Effector memory CD8-positive, alpha-beta T cell (primary cell): ENCODE measurements at places on chromosomes 5 and 9.

GRCh38 chr5:7010591-7010990 lies 297.4 kb downstream of the TENT4A start:
- DNase-seq: no peak

DNA sequence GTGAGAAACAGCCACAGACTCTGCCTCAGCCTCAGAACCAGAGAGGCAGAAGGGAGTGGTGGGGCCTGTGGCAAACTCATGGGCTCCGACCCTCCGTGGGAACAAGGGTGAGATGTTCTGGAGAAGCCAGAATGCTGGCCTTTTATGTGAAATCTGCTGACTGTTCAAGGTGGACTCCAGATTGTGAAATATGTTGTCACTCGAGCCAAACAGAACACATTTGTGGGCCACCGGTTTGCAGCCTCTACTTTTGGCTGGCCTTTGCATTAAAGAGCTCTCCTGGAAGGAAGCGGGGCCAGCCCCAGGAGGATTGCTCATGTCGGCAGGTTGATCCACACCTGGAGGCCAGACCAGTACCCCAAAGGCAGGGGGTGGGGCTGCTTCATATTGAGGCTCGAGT lies 62.4 kb downstream of the ERGIC1 start:
- DNase-seq: no peak

DNA sequence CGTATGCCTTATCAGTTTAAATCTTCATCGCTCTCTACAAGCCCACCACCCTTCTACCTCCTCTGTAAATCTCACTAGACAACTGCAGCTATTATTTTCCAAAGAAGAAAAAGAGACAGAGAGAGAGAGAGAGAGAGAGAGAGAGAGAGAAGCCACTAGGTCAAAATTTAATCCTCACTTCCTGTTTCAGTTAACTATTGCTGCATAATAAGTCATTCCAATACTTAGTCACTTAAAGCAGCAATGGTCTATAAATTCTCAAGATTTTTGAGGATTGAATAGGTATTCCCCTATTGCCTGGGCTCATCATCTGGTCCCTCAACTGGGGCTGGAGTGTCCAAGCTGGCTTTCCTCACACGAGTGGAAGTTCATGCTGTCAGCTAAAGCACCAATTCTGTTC lies 68.8 kb downstream of the ITGA1 start:
- no peak for DNase-seq

GRCh38 chr5:35331956-35332950 lies 102.0 kb upstream of the PRLR start:
- no peak for DNase-seq

DNA sequence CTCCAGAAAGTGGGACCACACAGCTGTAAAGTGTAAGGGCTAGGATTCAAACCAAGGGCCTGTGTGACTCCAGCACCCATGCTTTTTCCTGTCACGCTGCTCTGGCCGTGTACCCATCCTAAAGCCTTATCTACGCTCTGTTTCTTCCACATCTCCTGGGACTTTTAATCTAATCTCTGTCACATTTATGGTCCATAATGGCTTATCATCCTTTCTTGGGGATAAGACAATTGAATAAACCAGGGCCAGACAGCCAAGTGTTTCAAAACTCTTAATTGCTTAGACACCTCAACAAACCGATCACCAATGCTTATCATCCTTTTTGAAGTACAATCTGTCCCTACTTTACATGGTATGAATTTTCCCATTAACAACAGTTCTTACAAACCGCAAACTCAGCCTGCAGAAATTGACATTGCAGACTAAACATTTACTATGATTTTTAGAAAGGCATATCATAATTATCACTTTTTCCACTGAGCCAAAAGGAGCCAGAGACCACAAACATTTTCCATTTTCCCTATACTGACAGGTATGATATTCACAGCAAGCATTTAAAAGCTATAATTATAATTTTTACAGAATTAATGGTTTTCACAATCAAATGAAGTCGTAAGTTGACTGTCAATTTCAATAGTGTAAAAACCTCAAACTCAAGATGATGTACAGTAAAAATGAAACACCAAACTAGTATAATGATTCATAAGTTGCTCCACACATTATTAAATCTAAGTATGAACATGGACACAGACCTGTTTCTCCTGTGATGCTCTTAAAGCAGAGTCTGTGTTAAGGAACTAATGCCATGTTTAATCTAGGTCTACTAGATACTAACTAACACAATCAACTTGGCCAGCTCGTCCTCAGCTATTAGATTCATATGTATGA lies 99.5 kb downstream of the FBXW11 start:
- no peak for DNase-seq

- DNase-seq: no peak
Observed at GRCh38 chr9:70468291-70468690, 53.8 kb upstream of the KLF9 start.

DNA sequence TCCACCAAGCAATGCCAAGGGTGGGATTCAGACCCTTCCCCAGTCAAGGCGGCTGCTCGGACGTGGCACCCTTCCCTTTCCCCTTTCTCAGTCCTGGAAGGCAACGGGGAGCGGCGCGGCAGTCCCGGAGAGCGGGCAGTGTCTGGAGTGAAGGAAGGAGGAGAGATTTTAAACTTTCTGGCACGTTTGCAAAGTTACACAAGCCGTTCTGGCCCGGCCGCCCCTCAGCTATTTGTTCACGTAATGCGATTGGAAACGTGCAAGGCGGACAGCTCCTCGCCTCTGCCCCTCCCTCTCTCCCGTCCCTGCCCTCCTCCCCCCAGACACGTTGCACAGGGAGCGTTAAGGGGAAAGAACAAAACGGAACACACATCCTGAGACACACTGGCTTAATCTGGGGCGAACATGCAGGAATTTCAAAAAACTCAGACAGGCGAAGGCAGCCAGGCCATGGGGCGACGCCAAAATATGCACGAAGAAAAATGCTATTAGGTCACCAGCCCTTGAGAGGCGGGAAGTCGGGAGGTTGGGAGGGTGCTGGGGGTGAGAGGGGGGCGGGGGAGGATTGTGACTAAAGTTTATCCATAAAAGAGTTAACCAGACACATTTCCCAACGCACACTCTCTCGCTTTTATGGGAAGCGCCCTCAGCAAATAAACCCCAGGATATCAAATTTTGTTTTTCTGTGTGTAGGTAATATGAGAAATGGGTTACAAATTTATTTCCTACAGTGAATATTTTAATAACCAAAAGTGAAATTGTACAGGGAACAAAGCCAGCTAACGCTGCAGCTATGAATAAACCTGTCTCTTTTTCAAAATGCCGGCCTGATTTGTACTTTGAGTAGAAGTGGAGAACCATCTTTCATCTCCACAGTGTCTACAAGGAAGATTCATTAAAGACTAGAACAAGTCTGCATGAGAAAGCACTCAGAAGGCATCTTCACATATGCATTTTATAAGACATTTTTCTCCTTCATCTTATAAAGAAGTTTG lies at the start of gene LOX:
LOX (minus strand) TSS at position 144 of the 995 bp plus-strand sequence. CDS start 274 bp downstream, outside the sequence.
- DNase-seq: no peak

GRCh38 chr9:135919318-135919890 lies 12.1 kb upstream of the CAMSAP1 start:
- DNase-seq: no peak

- DNase-seq: no peak
Observed at GRCh38 chr9:20395651-20396050, 226.6 kb downstream of the MLLT3 start.

- DNase-seq: no peak
Observed at GRCh38 chr5:65078331-65078730, 309.6 kb downstream of the CWC27 start.

GRCh38 chr9:92522983-92523970 lies 12.5 kb downstream of the ECM2 start:
- no peak for DNase-seq

- DNase-seq: no peak
Observed at GRCh38 chr5:177537389-177538361, 16.7 kb downstream of the FAM193B start.

GRCh38 chr9:109536859-109537258 lies 38.8 kb upstream of the PTPN3 start:
- DNase-seq: no peak

DNA sequence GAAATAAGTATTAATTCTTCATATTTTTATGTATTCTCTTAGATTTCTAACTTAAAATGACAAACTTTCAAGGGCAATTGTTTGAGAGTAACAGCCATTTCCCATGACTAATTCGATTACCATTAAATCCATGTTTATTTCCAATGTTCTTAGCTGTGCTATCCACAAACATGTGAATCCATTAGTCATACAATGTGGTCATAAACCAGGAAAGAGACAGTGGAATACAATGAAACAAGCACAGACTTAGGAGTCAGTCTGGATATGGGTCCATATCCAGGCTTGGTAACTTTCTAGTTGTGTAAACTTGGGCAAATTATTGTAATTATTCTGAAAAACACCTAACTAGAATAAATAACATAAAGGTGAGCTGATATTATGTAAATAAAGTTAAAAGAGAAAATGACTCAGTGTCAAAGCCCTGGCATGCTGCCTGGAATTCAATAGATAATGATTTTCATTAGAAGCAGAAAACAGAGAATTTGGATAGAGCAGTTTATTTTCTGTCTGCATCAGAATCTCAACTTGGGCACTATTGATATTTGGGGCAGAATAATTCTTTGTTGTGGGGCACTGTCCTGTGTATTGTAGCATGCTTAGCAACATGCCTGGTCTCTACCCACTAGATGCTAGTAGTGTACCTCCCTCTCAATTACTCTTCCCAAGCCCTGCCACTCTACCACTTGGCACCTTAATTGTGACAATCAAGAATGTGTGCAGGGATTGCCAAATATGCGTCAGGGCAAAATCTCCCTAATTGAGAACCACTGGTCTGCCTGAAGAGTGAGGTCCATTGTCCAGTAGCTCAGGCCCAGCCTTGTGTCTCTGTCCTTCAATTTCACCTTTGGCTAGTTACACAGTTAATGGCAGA lies 44.7 kb upstream of the SLC27A6 start:
- DNase-seq: no peak

DNA sequence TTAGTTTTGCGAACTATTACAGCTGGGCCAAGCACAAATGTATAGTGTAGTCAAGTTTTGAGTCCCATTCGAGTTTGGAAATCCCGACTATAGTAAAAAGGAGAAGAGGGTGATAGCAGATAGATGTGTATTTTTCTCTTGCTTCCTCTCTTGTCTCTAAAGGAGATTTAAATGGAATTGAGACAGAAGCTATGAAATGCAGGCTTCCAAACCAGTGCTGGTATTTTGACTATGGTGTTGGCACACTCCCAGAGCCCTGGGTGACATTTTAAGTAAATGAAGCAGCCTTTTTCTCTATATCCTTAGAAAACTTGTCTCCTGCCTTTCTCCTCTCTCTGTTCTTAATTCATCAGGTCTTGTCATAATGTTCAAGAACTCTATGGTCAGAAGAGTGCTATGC lies 17.7 kb upstream of the AUH start:
- no peak for DNase-seq

DNA sequence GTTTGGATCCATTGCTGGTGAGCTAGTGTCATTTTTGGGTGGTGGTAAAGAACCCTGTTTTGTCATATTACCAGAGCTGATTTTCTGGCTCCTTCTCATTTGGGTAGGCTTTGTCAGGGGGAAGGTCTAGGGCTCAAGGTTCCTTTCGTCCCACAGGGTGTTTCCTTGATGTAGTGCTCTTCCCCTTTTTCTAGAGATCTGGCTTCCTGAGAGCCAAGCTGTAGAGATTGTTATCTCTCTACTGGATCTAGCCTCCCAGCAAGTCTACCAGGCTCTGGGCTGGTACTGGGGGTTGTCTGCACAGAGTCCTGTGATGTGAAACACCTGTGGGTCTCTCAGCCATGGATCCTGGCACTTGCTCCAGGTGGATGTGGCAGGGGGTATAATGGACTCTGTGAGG lies 145.9 kb downstream of the HINT1 start:
- no peak for DNase-seq

GRCh38 chr5:53262348-53262970 lies 152.9 kb upstream of the MOCS2 start:
- no peak for DNase-seq

DNA sequence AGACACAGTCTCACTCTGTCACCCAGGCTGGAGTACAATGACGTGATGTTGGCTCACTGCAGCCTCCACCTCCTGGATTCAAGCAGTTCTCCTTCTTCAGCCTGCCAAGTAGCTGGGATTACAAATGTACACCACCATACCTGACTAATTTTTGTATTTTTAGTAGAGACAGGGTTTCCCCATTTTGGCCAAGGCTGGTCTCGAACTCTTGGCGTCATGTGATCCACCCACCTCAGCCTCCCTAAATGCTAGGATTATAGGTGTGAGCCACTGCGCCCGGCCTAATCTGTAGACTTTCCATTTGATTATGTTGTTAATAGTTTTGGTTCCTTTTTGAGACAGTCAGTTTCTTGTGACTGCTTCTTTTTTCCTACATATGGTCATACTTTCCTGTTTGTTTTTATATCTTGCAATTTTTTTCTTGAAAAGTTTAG lies 31.0 kb downstream of the MTREX start:
- DNase-seq: no peak

DNA sequence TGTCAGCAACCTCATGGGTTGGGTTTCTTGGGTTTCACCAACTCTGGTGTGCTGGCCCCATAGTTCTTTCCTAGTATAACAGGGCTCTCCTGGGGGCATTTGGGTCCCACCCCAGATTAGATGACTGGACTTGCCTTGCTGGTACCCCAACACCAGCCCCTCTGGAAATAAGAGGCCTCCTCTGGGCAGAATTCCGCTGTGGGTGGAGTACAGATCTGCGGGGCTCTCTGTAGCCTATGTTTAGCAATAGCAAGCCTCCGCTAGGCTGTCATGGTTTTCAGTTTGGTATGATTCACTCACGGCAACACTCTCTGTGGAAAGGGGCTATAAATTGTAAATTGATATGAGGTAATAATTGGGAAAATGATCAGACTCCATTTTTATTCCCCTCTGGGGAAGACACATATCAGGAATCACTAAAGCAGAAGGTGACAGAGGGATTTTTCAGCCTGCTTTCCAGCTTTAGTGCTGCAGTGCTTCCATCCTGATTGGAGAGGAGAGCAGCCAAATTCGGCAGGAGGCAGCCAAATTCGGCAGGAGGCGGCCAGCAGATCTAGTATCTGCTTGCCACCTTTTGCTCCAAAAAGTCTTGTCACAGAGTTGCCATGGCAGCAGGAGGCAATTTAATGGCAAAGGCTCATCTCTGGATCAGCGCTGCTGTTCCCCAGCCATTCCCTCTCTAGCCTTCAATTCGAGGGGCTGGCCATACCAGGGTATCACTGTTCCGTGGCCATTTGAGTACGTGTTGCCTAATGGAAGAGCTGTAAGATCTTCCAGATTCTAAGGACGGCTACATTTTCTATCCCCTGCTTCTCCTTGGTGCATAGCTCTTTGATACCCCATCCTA lies 84.6 kb downstream of the SLC44A1 start:
- DNase-seq: no peak

- no peak for DNase-seq
Observed at GRCh38 chr9:135512241-135512603, 9.0 kb upstream of the LCN1 start.

DNA sequence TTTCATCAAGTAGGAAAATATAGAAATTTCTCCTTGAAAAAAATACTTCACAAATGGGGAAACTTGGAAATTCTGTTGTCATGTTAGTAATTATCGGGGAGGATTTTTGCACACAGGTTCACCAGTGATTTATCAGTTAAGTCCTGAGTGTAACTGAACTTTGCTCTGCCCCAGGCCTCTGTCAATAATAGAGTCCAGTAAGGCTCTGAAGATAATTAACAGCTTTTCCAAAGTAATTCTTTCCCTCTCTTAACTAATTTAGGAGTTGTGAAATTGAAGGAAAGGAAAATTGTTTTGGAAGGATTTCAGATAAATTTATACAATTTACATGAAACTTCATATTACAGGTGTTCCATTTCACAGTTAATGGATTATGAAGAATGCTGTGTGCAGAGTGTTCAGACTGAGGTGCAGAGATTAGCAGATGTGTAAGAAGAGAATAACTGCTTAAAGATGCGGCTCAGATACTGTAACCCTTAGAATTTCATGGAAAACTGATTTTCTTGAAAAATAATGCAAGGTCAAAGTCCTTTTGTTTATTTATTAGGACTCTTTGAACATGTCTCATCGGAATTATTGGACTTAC lies 2.9 kb upstream of the AGXT2 start:
- no peak for DNase-seq
